ENCODE measurements at places on chromosomes 7 and 10.

DNA sequence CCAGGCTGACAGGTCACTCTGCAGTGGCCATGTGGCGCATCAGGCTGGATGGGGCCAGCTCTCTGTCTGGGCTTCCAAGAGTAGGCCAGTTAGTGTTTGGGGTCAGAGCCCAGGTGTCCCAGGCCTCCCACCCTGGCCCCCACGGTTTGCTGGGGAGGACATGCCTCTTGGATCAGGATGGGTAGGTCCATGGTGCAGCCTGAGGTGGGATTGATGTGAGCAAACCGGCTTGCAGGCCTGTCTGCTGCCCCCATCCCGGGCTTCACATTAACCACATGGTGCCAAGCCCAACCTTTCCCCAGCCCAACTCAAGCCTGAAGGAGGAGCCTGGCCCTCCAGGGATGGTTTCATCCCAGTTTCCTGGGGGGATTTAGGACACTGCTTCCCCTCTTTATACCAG, 39.2 kb downstream of the LDB3 start:
- DNase-seq, result no peak

DNA sequence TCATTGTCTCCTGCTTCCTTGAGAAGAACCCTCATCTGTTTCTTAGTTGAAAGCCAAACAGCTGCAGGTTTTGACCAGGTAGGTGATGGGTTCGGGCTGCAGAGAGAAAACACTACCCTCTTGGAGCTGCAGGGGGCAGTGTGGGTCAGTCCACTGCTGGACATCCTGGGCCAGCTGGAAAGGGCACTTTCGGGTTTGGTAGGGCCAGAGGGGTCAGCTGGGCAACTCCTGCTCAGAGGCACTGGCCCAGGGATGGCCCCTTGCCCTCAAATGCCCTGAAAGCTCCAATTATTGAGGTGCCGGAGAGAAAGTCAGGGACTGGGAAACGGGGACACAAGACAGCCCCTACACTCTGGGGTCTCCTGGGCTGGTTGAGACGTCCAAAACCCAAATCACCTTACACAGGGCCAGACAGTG, 90.7 kb downstream of the MKI67 start:
- no peak for DNase-seq

DNA sequence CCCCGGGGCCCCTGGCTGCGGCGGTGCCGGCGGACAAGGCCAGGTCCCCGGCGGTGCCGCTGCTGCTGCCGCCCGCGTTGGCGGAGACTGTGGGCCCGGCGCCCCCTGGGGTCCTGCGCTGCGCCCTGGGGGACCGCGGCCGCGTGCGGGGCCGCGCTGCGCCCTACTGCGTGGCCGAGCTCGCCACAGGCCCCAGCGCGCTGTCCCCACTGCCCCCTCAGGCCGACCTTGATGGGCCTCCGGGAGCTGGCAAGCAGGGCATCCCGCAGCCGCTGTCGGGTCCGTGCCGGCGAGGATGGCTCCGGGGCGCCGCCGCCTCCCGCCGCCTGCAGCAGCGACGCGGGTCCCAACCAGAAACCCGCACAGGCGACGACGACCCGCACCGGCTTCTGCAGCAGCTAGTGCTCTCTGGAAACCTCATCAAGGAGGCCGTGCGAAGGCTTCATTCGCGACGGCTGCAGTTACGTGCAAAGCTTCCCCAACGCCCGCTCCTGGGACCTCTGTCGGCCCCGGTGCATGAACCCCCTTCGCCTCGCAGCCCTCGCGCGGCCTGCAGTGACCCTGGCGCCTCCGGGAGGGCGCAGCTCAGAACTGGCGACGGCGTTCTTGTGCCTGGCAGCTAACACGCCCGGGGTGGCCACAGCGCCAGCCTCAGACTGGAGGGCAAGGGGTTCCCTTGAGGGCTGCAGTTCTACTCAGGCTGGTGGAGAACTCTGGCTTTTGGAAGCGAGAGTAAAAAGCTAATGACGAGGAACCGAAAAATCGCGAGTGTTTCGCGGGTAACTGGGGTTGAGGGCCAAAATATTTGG, 804 bp downstream of the FRAT1 start:
- DNase-seq, result no peak

GRCh38 chr7:128838981-128839731, 8.9 kb downstream of the FLNC start:
- no peak for DNase-seq

- DNase-seq, result no peak
Observed at GRCh38 chr7:23717788-23718187, 7.8 kb downstream of the STK31 start.

GRCh38 chr10:13047529-13048206, 46.2 kb upstream of the CCDC3 start:
- no peak for DNase-seq

- no peak for DNase-seq
Observed at GRCh38 chr7:43647339-43647672, 64.4 kb downstream of the STK17A start.
